Activated T-cell treated with anti-CD3 and anti-CD28 coated beads, Interleukin-2, amount 50 U/mL, for 1 hour (primary cell): ENCODE measurements at places on chromosomes 5 and 9.

GRCh38 chr9:79127661-79128060 lies 444.1 kb upstream of the TLE4 start:
- no peak for DNase-seq

DNA sequence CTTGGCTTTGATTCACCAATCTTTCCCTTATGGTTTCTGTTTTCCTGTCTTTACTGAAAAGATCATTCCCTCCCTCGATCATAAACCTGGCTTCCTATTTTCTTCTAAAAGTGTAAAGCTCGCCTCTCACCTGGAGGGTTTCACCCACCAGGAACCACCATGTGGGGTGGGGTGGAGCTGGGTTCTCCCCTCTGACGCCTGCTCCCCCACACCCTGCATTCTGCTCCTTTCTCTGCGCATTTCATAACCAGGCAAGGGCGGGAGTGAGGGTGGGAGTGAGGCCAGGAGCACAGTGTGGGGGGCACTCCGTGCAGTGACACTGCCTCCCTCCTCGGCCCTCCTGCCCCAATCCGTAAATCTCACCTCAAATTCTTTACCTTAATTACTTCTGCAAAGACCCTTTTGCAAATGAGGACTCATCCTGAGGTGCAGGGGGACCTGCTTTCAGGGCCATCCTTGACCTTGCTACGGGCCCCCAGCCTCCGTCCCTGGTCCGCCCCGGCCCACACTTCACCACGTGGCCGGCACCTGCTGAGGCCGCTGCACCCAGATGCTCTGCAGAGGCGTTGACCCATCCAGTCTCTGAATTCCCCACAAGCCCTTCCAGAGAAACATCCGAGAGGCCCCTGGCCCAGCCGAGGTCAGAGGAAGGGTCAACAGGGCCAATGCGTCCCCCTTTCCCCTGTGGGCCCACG lies 59.3 kb downstream of the KCNT1 start:
- no peak for DNase-seq

DNA sequence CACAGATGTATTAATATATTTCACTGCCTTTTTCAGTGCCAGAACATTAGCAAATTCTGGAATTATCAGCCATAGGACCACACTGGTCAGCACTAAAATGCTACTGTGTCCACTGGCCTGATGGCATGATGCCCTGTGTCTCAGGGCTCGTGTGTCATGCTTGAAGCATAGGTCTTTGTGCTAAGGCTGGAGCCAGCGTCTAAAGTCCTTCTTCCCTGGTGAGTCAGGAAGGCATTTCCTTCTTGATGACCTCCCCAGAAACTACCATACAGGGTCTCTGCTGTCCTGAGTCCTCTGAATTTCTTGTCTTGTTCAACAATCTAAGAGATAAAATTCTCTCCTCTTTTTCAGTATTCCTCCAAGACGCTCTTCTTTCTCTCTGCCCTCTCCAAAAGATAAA lies 489.9 kb downstream of the PSAT1 start:
- no peak for DNase-seq

DNA sequence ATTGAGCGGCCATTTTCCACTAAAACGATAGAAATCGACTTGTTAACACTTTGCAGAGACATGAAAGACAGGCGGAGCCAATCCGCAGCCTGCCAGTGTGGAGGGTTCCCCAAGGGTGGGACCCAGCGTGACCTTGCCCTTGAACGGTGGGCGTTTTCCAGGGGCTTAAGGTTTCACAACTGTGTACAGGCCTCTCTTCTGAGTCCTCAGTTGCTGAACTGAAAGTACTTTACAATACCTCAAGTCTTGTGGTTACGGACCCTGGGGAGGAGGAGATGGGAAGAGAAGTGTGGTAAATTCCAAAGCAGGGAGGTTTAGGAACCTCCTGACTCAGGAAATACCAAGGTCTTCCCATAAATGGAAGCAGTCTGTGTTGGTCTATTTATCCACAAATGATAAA lies 68.2 kb upstream of the CKMT2 start:
- no peak for DNase-seq

DNA sequence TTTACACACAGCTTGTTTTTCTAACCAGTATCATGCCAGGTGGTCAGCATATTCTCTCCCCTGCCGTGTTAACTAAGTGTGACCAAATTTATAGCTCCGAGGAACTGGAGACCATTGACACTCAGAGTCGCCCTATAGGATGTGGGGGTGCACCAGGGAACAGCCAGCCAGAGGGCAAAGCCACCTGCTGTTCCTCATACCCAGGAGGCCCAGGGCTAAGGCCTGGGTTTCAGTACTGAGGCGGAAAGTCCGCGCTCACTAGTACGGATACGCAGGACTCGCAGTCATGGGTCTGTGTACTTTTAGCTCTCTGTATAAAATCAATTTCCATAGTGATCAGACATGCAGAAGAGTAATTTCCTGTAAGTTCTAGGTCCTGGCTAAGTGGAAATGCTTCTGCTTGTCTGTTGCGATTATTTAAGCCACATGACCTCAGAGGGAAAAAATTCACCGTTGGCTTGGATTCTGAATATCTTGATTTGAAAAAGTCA lies 247.0 kb downstream of the AOPEP start:
- no peak for DNase-seq

DNA sequence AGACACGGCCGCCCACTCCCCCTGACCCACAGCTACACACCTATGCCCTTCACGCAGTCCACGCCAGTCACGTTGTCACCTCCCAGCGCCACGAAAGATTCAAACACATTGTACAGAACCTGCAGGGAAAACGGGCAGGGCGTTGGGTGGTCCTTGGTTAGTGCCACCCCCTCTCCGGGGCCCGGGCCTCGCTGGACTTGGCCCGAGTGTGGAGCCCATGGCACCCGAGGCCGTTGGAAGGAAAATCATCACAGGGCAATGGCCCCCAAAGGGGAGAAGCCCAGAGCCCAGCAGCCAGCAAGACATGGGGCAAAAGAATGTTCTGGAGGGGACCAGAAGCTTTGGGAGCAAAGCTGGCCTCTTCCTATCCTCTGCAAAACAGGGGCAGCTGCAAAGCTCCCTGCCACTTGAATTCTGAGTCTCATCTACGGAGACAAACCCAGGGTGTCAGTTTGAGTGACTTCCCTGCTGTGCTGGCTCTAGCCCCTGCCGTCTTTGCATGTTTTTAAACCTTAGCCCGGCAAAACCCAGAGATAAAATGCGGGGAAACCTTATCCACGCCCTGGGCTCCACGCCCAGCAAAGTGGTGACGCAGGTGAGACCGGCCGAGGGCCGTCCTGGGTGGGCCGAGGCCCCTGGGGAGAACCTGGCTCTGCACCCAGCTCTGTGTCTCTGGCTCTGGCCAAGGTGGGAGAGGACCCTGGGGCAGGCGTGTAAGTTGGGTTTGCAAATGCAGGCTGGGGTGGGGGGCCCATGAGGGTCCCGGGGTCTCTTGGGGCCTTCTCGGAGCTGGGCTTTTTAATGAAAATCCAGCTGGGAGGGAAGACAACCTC lies 38.9 kb downstream of the SLC9A3 start:
- DNase-seq, result no peak

DNA sequence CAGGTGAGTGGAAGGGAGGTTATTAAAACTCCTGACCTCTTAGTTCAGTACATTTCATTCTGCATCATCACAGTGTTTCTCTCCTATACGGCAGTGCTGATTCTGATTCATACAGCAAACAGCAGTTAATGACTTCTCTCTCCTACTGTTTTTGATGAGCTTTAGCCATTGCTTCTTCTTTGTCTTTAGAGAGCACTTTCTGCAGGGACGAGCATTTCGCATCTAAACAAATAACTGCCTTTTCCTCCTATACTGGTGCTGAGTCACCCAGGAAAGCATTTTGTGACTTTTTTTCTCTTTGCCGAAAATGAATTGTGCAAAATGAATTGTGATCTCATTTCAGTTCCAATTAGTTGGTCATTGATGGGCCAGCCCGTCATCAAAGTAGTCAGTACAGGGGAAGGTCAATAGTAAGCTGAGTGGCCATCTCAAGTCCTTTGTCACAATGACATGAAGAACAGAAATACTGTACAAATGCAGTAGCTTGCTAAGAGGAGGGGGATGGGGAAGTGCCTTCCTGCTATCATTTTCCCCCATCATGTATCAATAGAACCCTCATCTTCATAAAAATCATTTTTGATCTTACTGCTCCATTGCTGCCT lies 98.5 kb downstream of the INSYN2B start:
- no peak for DNase-seq

DNA sequence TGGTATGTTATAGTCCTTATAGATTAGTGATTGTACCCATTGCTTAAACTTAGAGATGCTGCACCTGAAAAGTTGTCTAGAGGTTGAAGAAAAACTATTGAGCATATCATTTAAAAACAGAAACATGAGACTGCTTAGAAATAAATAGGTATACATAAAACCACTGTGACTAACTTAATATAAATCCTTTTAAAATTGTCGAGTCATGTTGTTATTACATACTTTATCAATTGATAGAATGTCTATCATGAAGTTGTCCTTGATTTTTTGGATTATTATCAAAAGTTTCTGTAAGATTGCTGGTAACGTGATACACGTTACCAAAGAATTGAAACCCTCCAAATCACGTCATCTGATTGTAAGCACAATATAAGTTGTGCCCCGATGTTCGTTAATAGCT lies 35.3 kb upstream of the VCAN start:
- DNase-seq, result no peak

- no peak for DNase-seq
Observed at GRCh38 chr5:76808141-76808691, 10.6 kb upstream of the F2RL1 start.

DNA sequence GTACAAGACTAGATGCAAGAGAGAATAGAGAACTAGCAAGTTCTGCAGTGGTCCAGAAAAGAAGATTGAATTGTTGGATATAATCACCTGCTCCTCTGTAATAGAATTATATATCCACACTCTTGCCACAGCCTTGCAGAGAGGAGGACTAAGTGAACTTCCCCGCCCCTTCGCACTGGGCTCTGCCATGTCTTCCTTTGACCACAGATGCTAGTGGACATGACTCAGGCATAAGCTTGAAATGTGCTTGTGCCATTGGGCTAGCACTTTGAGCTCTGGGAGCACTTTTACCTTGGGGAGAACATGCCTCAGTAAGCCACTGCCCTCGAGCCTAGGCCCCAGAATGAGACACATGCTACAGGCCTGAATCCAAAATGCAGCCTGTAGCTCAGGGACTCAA lies 113.5 kb upstream of the RASA1 start:
- no peak for DNase-seq

DNA sequence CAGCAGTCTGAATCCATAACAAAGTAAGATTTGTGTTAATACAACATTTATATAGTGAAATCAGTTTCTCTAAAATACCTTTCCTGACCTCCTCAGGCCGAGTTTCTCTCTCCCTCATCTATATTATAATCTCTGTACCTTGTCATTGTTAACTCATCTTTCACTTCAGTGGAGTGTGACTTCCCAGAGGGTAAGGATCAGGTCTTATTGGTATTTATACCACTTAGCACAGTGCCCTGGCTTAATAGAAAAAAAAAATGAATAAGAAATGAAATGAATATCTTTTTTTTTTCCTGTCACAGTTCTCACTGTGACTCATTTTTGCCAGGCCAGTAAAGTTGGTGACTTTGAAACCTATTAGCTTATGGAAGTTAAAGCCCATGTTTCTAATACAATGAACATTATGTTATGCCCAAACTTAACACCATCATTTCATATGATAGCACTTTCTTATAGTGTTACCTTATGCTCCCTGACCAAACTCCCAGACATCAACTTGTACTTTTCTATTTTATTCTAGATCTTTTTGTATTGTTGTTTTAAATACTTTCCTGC lies 90.1 kb downstream of the NR3C1 start:
- DNase-seq, result no peak
